ENCODE measurements at places on chromosomes 7 and 10.

DNA sequence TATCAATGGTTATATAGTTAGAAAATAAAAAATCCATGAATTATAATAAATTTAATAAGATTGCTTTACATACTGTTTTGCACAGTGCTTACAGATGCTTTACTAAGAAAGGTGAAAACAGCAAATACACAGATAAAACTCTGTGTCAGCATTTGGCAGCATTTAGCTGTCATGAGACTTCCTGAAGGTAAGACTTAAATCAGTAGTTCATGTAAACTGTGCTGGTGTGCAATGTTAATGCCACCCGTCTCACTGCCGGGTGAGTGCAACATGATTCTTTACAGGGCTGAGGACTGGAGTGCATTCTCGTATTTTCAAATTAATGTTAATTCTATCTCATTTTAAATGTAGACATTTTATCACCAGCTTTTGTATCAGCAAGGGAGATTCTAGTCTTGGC, 326.2 kb upstream of the POT1 start:
- DNase-seq, result no peak

GRCh38 chr10:110081911-110082310, 74.1 kb downstream of the ADD3 start:
- no peak for DNase-seq

DNA sequence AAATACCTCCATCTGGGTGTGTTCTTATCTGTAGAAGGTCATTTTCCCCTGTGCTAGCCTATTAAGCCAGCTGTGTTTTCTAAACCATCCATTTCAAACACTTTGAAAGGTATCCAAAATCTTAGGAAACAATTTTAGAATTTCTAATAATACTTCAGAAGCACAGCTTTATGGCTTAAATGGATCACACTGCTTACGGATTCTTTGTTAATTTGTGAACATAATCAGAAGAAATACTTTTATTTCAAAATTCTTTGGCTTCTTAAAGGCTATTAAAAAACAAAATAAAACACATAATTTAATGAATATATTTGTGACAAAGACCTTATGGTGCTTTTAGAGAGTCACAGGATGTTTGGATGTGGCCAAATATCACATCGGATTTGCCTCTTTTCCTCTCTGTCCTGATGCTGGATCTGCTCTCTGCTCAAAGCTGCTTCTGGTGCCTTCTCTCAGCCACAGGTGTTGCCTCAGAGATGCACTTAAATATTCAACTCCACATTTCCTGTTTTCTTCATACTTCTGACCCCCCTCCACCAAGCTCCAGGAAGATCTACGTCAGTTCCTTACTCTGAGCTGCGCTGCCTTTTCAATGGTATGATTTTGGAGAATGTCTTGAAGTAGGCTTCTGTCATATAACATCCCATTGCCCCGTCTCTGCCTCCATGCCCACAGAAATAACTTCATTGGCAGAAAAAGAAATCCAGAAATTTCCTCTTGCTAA, 230.6 kb downstream of the MLLT10 start:
- no peak for DNase-seq

GRCh38 chr10:14584661-14585060, 190.0 kb downstream of the FAM107B start:
- no peak for DNase-seq

- DNase-seq, result no peak
These were observed 168.6 kb downstream of the PRKCQ start for GRCh38 chr10:6411436-6411835.

DNA sequence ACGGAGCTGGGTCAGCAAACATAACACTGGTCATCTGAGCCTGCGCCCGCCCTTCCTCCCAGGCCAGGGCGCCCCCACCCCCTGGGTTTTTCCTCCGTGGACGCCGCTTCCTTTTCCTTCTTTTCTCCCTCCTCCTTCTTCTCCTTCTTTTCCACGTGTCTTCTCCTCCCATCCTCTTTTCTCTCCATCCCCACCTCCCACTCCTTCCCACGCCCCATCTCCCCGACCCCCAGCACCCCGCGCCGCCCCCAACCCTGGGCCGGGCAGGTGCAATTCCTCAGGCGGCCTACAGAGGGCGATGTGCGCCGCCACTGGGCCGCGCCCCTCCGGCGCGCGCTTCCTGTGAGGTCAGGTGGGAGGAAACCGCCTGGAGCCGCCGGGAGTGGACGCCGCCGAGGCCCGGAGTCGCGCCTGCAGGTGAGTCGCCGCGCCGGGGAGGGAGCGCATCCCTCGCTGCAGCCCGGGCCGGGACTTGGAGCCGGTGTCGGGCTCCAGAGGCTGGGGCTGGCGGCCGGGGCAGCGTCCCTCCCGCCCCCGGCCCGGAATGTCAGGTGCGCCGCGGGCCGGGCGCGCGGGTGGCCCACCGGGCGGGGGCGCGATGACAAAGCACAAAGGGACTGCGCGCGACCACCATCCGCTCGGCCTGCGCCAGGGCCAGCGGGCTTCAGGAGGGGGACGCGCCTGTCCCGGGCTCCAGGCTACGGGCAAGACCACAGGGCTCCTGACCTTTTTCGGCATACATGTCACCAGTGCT, at the start of gene FAM241B:
Gene FAM241B, plus strand, starts transcription at position 351 of the 754 bp plus-strand sequence. CDS start 1,497 bp downstream, outside the sequence.
- DNase-seq, result no peak

- no peak for DNase-seq
These were observed 53.8 kb downstream of the LHPP start for GRCh38 chr10:124515244-124515970.

- peak; percentile 24 for DNase-seq
These were observed 15.5 kb upstream of the PFKFB3 start for GRCh38 chr10:6187278-6187677.

DNA sequence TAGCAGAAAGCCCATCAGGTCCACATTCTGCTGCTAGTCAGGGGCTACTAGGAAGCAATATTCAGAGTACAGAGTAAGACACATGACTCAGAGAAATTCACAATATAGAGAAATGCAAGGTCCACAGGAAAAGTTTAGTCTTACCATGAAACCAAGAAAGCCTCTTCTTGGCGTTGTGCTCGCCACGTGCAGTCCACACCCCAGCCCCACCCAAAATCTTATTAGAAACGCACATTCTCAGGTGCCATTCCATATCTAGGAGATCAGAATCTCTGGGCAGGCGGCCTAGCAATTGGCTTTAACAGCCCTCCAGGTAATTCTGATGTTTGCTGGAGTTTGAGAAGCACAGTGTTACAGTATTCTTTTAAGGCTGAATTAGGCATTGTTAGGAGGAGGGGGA, 15.8 kb upstream of the SAR1A start:
- no peak for DNase-seq

DNA sequence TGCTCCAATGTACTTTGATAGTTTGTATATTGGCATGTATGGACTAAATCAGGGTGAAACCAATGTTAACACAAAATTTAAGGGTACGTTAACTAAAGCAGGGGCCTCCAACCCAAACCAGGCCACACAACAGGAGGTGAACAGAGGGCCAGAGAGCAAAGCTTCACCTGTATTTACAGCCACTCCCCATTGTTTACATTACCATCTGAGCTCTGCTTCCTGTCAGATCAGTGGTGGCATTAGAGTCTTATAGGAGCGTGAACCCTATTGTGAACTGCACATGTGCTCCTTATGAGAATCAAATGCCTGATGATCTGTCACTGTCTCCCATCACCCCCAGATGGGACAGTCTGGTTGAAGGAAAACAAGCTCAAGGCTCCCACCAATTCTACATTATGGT, 62.0 kb upstream of the SCIN start:
- DNase-seq, result no peak

DNA sequence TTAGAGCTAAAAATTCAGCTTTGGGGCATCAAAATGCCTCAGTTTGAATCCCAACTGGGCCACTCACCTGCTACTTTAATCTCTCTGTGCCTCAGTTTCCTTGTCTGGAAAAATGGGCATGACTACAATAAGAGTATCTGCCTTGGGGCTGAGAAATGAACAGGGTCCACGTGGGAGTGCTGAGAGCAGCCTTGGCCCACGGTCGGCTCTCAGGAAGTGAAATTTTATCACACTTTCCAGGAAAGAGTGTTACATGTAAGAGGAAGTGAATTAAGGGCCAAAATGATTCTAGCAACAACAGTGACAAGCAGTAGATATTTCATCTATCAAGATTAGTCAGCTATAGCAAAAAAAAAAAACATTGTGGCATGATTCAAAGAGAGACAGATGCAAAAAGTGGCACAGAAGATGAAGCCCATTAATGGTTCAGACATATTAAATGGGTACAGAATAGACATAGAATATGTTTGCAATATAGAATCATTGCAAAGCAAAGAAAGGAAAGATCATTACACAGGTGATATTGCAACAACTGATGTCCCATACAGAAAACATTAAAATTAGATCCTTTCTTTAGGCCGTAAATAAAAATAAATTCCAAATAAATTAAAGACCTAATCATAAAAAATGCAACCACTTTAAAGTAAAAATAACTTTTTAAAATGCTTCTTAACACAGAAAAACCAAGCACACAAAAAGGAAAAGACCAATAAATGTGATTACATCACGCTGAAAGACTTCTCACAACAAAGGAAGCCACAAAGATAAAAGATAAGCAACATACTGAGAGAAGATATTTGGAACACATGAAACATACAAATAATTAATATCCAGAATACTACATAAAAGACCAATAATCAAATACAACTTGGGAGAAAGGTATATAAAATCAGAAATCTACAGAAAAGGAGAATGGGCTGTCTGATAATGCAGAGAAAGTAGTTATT, 4.3 kb downstream of the TMEM273 start:
- no peak for DNase-seq

- DNase-seq, result peak; percentile 25
These were observed 97.0 kb downstream of the TPK1 start for GRCh38 chr7:144738708-144739314.

- peak; percentile 61 for DNase-seq
These were observed 101.2 kb downstream of the DYNC2I1 start for GRCh38 chr7:158957510-158957906.

GRCh38 chr10:132551093-132551807, 13.7 kb downstream of the INPP5A start:
- no peak for DNase-seq

DNA sequence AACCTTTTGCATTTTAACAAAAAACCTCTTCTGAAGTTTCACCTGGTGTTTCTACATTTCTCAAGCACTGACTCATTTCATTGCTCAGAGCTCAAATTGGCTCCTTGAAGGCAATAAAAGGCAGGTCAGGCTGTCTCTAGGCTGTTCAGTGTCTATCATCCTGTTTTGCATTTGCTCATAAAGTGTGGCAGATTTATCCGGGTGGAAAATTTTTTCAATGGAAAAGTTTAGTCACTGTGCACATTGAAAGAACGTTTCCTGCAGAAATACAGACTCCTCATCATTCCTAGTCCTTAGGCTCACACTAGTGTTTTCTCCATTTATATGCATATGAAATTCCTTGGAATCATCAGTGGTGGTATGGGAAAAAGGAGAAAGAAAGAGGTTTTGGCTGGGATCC, 114.2 kb upstream of the DGKB start:
- DNase-seq, result no peak

DNA sequence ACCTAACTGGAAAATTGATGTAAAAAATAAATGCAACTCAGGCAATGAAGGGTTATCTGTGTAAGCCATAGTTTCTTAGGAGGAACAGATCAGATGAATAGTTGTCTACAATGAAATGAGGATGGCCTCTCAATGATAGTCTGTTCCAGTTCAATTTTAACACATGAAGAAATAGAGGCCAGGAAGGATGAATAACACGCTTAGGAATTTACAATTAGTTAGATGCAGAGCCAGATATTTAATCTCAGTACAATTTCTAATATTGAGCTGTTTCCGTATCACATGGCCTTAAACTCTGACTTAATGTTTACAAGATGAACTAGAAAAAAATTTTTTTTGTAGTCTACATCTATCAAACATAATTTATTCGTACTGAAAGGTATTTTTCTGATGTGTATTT, 176.6 kb downstream of the GALNT11 start:
- DNase-seq, result no peak

GRCh38 chr10:31121757-31122577, 90.3 kb upstream of the ZNF438 start:
- DNase-seq, result no peak

DNA sequence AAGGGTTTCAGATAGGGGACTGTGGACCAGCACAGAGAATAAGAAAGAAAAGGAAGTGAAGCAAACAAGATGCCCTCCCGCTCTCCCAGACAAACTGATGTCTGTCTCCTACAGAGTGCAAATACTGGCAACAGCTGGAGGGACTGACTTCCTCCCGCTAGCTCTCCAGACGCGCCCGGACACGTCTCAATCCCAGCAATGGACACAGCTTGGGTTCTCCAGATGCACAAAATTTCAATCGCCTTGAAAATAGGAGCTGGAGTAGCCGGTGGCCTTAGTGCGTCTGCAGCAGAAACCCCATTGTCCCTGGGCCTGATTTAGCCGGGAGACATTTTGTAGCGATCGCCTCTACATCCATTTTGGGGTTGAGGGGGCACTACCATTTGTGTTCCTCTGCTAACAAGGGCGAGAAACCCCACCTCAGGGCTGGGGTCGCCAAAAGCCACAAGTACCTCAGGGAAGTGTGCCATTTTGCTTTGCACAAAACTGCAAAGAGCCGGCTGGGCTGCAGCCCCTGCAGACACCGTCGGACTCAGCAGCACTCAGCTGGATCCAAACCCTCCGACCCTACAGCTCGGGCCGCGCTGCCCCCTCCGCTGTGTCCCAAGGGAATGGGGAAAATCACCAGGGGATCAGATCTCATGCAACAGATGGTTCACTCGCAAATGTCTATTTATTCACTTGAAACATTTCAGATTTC, 5.9 kb downstream of the CPA2 start:
- DNase-seq, result peak; percentile 83

GRCh38 chr7:1649751-1650326, 20.2 kb upstream of the ELFN1 start:
- no peak for DNase-seq

DNA sequence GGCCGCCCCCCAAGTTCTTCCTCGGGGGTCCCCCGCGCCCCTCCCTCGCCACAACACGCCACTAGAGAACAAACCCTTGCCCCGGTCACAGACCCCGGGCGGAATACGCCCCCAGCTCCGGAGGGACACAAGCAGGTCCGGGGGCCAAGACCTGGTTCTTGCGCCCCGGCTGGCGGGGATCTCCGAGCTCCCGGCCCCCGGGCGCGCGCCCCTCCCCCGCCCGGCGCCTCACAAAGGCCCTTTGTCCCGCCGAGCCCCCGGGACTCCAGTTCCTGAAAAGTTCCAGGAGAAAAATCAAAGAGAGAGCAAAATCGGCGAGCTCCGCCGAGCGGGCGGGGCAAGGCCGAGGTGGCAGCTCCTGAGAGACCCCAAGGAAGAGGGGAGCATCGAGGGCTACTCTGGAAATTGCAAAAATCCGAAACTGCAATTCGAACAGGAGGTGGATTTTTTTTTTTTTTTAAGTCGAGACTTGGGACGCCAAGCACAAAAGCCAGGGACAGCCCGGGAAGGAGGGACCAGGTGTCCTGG, 4.0 kb downstream of the TNRC18 start:
- DNase-seq, result no peak

Measured in NCI-H524 (cell line).